HS-27A (cell line): ENCODE measurements at places on chromosomes 1 and 21.
A peak's percentile ranks its signal among the peaks of the same experiment; 100 is the strongest.

GRCh38 chr1:95323123-95323522 is 89.1 kb downstream of the RWDD3 start:
- DNase-seq: no peak

DNA sequence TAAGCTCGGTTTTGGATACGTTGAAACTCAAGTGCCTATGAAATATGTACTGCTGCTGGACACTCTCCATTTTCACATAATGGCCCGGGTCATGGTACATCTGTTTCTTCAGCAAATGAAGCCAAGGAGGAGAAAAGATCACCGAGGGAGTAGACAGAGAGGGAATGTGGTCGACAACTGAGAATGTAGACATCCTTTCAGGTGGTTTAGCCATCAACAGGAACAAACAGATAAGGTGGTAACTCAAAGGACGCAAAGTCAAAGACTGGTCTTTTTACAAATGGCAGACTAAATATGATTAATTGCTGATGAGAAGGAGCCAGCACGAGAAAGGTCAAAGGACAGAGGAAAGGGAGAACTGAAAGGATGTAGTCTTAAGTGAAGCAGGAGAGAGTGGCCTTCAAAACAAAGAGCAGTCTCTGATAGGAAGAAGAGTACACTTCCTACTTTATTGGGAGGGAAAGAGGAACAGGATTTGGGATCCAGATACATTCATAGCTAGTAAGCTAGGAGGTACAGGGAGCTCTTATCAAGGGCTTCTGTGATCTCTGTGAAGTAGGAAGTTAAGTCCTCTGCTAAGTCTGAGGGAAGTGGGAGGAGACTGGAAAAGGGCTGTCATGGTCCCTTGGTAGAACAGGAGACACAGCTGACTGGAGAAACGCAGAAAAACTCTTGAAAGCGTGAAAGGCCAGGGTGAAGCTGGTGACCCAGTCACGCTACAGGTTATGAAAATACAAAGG is 28.3 kb downstream of the NUP133 start:
- DNase-seq: no peak

GRCh38 chr1:192951691-192952460 is 107.3 kb downstream of the UCHL5 start:
- peak; percentile 14 for DNase-seq

DNA sequence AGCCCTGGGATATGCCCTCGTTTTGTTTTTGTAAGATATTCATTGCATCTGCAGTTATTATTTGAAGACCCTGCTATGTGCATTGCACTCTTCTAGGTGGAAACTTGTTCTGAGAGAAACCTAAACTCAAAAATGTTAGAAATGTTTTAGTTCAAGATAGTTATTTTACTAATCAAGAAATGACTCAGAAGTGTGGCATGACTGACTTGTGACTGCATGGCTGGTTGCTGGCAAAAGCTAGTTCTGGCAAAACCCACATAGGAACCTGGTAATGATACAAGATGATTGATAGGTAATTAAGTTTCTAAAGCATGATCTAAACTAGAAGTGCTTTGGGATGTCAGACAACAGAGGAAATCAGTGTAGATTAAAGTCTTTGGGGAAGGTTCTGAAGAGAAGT is 33.8 kb upstream of the NFASC start:
- peak; percentile 58 for DNase-seq

DNA sequence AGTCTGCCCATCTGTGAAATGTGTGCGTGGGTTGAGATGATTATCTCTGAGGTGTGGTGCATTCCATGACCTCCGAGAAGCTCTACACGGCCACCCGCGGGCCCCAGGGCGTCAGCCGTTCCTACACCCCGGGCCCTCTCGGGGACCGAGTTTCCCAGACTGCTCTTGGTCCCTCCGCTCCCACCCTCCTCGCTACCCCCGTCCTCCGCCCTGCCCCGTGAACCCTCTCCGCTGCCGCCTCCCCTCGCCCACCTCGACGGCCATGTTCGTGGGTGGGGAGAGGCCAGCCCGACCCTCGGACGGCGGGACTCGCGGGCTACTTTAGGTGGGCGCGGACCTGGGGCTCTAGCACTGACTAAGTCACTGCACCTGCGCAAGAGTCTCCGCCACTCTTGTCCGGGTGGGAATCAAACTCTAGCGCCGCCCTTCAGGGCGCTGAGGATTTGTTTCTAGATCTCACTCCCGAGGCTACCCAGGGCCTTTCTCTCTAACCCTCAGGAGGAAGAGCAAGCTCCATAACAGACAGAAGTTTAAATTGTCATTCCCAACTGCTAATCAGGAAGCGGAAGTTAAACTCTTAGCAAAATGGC is 47.7 kb upstream of the VWA5B1 start:
- no peak for DNase-seq

DNA sequence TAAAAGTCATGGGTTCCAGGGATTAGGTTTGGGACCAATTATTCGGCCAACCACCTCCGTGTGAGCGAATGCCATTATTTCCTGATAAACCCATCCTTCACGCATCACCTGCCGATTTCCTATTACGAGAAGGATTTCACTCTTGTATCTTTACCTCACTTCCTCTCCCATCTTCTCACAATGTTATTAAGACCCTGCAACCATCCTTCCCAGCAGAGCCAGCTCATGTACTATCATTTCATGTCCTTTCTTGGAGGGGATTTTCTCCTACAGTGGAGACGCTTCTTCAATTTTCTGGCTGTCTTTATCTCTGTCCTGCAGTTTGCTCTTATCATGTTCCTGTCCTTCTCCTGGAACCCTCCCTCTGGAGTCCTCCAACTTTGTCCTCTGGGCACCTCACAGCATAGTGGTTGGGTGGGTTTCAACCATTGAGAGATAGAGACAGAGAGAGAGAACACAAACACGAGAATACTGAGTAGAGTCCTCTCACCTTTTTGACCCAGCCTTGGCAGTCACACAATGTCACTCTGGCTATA is 192.2 kb downstream of the DYRK1A start:
- DNase-seq: no peak

DNA sequence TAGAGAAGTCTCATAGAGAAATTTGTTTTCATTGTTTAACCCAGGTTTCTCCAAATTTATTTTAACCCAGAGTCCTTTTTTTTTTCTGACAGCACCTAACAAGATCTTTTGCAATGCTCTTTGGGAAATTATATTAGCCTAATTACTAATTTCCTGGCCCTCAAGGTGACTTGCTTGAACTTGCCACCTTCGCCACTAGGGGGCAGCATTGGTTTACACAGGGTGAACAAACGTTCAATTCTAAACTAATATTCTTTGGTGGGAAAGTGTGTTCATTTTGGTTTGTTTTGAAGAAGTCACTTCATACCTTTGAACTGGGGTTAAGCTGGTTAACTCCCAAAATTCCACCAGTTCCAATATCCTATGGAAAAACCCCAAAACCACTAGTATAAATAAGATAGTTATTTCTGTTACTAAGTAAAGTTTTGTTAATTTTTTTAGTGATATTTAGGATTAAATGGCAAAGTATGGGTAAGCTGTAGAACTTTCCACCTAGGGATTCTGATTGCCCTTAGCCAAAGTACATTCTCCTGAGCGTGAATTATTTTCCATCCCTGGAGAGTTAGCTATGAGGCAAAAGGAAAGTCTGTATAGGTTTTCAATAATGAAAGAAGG is 13.0 kb downstream of the CCDC190 start:
- no peak for DNase-seq

DNA sequence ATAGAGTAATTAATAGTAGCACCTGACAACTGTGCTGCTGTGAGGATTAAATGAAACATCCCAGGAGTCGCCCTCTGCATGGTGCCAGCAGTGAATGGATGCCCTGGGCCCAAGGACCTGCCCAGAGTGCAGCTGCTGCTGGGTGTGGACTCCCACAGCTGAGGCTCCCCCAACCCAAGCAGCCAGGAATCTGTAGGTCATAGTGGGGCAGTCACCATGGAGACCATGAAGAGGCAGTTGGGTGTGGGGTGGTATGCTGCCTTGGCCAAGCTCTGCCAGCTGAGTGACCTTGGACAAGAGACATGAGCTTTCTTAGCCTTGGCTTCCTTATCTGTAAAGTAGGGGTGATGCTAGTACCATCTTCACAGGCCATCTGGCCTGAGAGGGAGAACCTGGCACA is 9.4 kb downstream of the OLIG2 start:
- no peak for DNase-seq

- no peak for DNase-seq
Observed at GRCh38 chr1:213586587-213586972, 401.2 kb upstream of the PROX1 start.

GRCh38 chr1:10685196-10685807 is 111.1 kb downstream of the CASZ1 start:
- DNase-seq: no peak

- no peak for DNase-seq
Observed at GRCh38 chr1:172969611-172970010, 81.1 kb downstream of the TNFSF18 start.

GRCh38 chr1:182281541-182281940 is 110.0 kb downstream of the GLUL start:
- no peak for DNase-seq

- DNase-seq: no peak
Observed at GRCh38 chr1:151585622-151586021, 26.2 kb upstream of the SNX27 start.

DNA sequence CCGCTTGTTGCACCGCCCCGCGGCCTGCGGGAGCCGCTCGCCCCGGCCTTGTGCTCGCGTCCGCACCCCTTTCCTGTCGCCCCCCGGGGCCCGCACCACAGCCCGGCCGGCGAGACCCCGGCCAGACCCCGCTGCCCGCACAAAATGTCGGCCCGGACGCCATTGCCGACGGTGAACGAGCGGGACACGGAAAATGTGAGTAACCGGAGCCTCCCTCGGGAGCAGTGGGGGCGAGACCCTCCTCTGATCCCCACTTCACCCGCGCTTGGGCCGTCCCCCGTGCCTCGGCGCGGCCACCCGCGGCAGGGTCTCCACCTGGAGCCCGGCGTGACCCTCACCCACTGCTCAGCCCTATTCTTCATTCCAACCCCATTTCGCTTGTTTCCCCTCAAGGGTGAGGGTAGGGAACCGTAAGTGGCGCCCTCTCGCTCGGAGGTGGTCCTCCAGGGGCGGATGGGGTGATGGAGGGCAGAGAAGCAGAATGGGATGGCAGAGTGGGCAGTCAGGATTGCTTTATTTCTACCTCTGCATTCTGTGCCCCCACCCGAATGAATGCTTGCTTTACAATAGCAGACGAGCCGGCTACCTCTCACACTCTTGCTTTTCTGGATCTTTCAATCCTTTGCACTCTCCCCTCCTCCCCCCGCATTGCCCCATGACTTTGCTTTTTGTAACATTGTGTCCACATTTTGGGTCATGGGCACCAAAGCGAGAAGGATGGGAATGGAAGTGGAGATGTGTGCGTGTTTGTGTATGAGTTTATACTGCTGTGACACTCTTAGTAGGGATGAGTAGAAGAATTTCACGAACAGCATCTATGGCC is 954 bp downstream of the MARK1 start:
- DNase-seq: no peak

GRCh38 chr1:247409869-247410544 is 6.0 kb upstream of the NLRP3 start:
- DNase-seq: no peak

DNA sequence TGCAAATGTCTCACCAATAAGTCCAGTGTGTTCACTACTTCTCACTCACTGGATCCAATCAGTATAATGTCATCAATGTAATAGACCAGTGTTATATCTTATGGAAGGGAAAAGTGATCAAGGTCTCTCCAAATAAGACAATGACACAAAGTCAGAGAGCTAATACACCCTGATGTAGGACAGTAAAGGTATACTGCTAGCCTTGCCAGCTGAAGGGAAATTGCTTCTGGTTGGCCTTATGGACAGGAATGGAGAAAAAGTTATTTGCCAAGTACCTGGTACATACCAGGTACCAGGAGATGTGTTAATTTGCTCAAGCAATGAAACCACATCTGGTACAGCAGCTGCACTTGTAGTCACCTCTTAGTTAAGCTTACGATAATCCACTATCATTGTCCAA is 141.0 kb downstream of the LTN1 start:
- DNase-seq: no peak

- DNase-seq: no peak
Observed at GRCh38 chr1:59553371-59553770, 256.5 kb downstream of the FGGY start.

- no peak for DNase-seq
Observed at GRCh38 chr1:162042361-162042760, 18.7 kb upstream of the OLFML2B start.

DNA sequence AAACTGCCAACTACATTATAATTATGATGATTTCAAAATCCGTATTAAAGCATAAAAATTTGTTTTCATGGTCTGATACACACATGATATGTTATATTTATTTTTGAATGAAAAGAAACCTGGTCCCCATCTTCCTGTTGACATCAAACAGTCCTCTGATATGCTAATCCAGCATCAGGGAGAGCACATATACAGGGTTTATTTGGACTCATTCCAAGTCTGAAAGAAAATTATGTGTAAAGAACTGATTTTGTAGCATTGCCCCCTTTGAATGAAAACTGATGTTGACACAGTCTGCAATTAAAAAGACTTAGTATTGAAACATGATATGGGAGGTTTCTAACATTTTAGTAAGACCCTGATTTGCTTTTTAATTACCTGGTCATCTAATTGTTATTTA is 119.4 kb downstream of the NEK7 start:
- DNase-seq: no peak

GRCh38 chr1:184255560-184255959 is 131.3 kb upstream of the C1orf21 start:
- DNase-seq: no peak

DNA sequence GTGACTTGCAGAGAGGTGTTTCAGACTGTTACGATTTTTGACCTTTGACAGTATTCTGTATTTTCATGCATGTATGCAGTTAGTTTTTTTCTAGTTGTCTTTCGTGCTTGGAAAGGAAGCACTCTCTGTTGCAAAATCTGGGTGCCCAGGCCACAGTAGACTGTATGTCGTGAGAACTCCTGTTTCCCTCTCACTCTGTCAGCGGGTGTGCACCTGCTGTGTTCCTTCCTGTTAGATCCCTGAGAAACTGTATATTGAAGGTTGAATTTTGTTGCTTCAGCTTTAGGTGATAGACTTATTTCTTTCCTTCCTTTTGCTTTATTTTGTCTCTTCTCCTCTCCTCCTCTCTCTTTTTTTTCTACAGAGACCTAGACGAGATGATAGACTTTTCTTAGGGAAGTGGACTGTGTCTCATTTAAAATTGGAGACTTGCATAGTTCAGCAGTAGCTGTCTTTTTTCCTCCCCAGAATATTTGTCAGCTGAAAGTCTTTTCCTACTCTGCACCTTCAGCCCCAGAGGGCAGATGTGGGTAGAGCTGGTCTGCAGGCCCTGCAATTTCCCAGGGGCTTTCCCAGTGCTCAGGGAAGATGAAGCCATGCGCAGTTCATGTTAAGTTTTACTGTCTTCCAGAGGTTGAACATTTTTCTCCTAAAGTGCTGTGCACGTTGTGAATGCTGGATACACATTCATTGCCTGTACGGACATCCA is 1.4 kb downstream of the TRAPPC10 start:
- no peak for DNase-seq

DNA sequence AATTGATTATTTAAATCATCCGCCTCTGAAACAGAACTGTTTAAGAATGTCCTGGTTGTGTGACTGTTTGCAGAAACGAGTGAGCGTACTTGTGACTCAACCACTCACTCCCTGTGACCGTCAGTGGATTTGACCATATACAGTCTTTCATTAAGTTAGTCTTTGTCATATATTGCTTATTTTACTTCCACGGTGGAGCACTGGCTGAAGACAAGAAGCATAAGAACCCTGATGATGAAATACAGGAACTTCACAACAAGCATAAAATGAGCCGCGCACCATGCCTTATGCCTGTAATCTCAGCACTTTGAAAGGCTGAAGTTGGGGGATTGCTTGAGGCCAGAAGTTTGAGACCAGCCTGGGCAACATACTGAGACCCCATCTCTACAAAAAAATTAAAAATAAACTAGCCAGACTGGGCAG is 194.0 kb downstream of the TOMM20 start:
- no peak for DNase-seq

GRCh38 chr1:10594595-10595223 is 120.0 kb downstream of the PEX14 start:
- DNase-seq: no peak
